Type B pancreatic cell (in vitro differentiated cells): ENCODE measurements at places on chromosomes 13 and 19. TPM values are rescaled to one million over a fixed set of nuclear protein-coding genes. Genes with fewer than 3 reads are reported as not detected.

The CDC34 gene
- total RNA-seq = 93.0 and 95.0 TPM in 2 replicates

The UBE2L5 gene
- total RNA-seq = not detected in 2 replicates

The GPALPP1 gene
- 18.9 and 29.3 TPM in 2 replicates for total RNA-seq

The DHDH gene
- 1.4 and 3.4 TPM in 2 replicates for total RNA-seq

The SLC25A41 gene
- total RNA-seq = 1.0 and 1.1 TPM in 2 replicates

The DAND5 gene
- total RNA-seq = not detected in 2 replicates

The GRK1 gene
- 0.24 and 0.85 TPM in 2 replicates for total RNA-seq

The NANOS3 gene
- total RNA-seq = 0.69 and 2.8 TPM in 2 replicates

The ZNF729 gene
- total RNA-seq = not detected in 2 replicates

The HIPK4 gene
- 0.12 TPM in 1 of 2 replicates, not detected in the other for total RNA-seq

The ZNF460 gene
- total RNA-seq = 58.4 and 66.1 TPM in 2 replicates

The ZNF681 gene
- 8.4 and 8.5 TPM in 2 replicates for total RNA-seq

The NDUFA7 gene
- total RNA-seq = 46.8 and 52.5 TPM in 2 replicates

The C19orf73 gene
- total RNA-seq = 2.3 and 2.6 TPM in 2 replicates
